ENCODE measurements at places on chromosomes 6 and 20. TPM values are rescaled to one million over a fixed set of nuclear protein-coding genes. Genes with fewer than 3 reads are reported as not detected.

- no peak for DNase-seq
Measured at GRCh38 chr6:89596056-89596455, 42.5 kb downstream of the LYRM2 start.

- DNase-seq = no peak
Measured at GRCh38 chr6:133423242-133423641, 182.1 kb downstream of the EYA4 start.

- DNase-seq = no peak
Measured at GRCh38 chr6:6728169-6728941, 139.8 kb downstream of the LY86 start.

DNA sequence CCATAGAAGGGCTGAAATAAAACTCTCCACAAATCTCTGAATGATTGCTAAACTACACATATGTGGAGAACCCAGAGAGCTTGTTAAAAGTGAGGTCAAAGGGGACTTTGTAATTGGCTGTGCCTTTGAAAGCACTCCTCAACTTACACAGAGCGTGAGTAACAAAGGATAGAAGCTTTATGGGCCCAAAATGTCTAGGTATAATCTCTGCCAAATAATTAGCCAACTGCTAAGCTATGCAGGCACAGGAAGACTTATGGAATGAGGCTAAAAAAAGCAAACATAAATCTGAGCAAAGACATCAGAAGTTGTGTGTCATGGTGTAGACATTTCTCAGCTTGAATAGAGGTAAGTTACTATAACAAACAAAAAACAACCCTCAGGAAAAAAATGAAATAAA, 23.3 kb upstream of the UST start:
- no peak for DNase-seq

DNA sequence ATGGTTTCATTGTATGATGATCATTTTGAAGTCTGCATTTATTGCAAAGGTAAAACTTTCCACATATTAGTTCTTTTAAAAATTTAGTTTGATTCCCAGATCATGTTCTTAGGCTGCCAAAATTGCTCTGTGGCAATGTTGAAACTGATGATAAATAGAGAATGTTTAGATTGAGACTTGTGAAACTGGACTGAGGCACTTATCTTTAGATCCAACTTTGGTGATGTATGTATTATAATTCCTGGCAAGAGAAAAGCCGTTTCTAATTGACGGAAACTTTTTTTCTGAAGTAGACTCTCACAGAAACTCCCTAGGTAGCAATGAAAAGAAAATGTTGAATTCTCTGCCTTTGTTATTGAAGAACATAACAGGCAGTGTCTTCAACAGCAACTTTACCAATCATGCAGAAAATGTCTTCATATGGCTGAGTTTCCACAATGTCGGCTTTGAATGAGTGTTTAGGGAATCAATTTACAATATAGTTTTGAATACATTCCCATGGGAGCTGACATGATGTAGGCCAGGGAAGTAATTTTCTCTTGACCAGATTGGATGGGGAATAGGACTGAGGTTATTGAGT, 456.2 kb downstream of the CD109 start:
- DNase-seq = no peak

GRCh38 chr6:15489261-15489962, 173.4 kb downstream of the DTNBP1 start:
- no peak for DNase-seq

DNA sequence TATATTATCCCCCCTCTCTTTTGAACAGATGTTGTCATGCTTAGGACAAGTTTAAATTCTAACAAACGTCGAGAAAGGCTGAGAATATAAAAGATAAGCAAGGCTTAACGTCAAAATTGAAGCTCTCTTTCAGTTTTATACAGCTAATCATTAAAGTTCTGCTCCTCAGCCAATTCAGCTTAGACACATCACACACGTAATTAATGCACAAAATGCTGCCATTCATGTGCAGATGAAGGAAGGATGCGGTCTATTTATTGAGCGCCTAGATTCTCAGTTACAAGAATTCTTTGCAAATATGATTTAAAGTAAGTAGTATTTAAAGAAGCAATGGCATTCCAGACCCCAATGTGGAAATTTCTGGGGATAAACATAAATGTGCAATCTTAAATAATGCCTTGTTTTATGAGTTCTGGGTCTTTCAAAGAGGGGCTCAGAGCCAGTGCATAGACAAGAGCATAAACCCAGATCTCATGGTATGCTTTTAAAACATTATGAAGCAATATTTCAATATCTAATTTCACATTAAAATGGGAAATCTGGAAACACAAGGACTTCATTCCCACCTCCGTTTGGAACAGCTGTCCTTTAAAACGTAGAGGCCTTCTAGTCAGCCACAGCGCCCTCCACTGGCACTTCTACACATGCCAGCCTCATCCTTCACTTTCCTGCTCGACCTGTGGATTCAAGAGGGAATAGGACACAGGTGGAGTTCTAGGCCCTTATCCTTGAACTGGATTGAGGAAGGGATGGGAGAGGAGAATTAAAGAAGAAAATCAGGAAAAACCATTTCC, 85.8 kb downstream of the LYRM4 start:
- DNase-seq = no peak

- no peak for DNase-seq
Measured at GRCh38 chr20:60132827-60133670, 174.8 kb downstream of the CDH26 start.

DNA sequence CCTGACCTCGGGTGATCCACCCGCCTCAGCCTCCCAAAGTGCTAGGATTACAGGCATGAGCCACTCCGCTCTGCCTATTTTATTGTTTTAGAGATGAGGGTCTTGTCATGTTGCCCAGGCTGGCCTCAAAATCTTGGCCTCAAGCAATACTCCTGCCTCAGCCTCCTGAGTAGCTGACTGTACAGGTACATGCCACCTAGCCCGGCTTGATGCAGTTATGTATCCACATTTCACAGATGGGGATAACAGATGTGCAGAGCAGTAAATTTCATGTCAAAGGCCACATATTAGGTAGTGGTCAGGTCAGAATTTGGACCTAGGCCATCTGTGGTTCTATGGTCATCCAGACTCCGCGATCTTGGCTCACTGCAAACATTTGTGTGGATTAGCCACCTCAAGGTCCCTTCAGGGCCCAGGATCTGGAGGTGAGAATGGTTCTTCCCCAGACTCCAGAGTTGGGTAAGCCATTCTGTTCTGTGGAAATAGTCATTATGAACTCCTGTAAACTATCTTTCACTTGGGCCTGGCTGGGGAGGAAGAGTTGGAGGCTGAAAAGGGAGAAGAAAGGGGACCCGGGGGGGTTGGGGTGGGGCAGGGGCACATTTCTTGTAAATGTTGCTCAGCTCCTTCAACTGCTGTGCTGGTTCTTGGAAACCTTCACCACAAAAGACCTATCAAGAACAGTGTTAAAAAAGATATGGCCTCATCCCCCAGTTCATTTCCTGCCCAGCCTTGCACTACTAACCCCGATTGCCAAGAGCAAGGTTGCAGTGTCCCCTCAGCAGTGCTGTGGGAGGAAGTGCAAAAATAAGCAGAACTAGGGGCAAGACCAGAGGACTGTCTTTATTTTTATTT, 13.0 kb downstream of the PIM1 start:
- no peak for DNase-seq

DNA sequence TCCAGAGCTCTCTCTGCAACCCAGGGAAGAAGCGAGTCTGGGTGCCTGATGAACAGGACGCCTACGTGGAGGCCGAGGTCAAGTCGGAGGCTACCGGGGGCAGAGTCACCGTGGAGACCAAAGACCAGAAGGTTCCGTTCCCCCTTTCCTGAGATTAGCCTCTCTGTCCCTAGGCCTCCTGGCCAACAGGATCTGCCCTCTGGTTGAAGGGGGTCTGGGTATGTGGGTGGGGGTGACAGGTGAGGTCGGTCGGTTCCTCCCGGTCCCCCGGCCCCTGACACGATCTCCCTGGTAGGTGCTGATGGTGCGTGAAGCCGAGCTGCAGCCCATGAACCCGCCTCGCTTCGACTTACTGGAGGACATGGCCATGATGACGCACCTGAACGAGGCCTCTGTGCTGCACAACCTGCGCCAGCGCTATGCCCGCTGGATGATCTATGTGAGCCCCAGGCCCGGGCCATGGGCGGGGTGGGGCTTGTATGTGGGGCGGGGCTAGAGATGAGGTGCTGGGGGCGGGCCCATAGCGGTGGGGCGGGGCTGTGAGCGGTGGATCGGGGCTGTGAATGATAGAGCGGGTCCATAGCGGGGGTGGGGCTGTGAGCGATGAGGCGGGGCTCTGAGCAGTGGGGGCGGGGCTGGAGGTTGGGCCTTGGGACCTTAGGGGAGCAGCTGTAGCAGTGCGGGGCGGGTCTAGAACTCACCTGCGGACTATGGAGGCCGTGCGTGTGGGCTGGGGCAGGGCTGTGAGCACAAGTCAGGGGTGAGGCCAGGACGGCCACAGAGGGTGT, 23.9 kb downstream of the MYH7B start:
- no peak for DNase-seq

DNA sequence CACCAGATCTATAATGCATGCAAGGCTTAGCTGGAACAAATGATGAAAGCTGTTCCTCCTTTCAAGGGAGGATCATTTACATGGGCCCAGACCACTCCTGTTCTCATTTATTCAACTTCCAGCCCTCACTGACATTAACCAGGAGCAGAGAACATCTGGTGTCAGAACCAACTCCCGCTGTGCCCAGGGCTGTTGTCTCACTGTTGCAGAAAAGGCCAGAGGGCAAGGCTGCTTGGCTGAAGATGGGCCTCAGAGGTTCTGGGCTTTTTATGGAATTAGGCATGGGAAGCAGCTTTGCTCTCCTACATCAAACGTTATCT, 164.2 kb downstream of the GMPR start:
- DNase-seq = no peak

DNA sequence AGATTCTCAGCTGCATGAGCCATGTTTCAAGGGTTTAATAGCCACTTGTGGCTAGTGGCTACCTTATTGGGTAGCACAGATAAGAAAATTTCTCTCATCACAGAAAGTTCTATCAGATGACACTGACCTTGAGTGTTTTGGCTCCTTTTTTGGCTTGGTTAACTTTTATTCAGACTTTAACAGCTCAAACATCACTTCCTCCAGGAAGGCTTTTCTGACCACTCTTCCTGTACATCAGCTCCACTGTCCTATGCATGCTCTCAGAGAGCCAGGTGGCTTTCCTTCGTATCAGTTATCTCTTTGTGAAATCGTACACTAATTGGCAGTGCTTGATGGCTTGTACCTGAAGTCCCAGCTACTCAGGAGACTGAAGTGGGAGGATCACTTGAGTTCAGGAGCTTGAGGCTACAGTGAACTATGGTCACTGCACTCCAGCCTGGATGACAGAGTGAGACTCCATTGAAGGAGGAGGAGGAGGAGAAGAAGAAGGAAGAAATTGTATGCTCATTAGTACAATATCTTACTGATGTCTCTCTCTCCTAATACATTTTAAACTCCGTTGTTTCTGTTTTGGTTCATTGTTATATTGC, 10.7 kb downstream of the MAFB start:
- DNase-seq = no peak

DNA sequence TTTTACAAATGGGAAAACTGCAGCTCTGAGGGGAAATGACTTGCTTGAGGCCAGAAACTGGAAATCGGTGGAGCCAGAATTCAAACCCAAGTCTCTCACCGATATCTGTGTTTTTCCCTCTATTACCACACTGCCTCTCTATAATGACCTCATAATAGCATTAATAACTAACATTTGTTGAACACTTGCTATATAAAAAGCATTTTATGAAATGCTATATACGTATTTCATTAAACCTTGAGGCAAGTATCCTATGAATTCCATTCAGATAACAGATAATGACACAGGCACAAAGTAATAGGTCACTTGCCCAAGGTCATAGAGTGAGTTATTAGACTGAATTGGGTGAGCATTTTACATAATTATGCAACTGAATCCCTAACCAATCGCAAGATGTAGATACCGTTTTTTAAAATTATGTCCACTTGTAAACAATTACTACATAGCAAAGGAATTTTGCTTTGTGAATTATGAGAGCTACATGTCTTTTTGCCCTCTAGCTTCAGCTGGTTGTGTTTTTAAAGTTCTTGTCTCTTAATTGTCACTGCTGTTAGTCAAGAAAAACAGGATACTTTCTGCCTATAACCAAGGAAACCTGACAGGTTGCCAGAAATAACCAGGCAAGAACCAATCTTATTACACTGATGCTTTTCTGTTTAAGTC, 4.7 kb downstream of the DSN1 start:
- DNase-seq = no peak

Gene ANKEF1
- 1.1 TPM for total RNA-seq

Gene MAFB
- 17.7 TPM for total RNA-seq

Gene SLC24A3
- 1.4 TPM for total RNA-seq

Gene TFAP2D
- not detected for total RNA-seq

Gene HRH3
- total RNA-seq = not detected

Gene UNC5CL
- total RNA-seq = 0.60 TPM

Gene RAET1E
- total RNA-seq = 0.27 TPM

Data from Right ventricle myocardium inferior (tissue), 1 donor.